Left ventricle myocardium inferior (tissue), 1 donor: ENCODE measurements at places on chromosomes 2 and 18.

GRCh38 chr2:28606986-28607441, 111.2 kb downstream of the PLB1 start:
- DNase-seq: no peak

- no peak for DNase-seq
These were observed 95.9 kb downstream of the DGKD start for GRCh38 chr2:233449921-233450863.

DNA sequence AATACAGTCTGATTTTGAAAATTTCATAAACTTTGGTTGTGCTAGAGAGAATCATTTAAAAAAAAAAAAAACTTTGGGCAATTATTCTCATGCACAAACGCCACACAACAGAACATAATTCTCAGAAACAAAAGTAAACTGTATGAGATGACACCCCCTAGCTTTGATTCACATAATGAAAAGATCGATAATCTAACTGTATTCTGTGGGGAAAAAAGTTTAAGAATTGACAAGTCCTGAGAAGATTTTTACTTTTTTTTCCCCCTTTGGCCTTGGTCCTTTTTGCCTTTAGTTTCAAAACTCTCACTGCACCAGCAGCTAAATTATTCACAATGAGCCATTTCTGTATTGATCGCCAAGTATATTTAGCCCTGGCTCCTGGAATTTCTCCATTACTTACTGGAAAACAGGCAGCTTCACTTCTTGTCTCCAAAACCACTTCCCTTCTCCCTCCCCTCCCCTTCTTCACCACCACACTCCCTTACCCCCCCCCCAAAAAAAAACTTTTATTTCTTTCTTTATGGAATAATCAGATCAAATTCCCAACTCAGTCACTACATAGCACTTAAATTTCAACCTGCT, 2.0 kb downstream of the IKZF2 start:
- DNase-seq: no peak

DNA sequence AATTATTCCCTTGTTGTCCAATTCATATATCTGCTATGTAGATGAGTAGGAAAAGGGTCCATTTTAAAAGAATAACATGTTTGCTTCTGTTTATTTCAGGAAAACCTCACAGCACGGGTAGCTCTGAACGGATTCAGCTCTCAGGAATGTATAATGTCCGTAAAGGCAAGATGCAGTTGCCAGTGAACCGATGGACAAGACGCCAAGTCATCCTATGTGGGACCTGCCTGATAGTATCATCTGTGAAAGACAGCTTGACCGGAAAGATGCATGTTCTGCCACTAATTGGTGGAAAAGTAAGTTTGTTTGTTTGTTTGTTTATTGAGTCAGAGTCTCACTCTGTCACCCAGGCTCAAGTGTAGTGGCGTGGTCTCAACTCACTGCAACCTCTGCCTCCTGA, 114.6 kb downstream of the PHLPP1 start:
- no peak for DNase-seq

DNA sequence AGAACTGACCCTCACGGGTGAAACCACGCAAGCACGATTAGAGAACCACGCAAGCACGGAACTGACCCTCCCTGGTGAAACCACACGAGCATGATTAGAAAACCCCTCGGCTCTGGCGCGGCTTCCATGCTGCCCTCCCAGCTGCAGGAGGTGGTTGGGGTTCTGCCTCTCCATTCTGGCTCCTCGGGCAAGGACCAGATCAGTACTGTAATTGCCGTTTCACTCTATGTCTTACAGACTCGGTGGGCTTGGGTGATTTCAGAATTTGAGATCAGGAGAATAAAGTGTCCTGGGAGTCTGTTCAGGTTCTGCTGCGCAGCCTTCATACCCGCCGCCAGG, 58.3 kb upstream of the KCNG2 start:
- DNase-seq: no peak

DNA sequence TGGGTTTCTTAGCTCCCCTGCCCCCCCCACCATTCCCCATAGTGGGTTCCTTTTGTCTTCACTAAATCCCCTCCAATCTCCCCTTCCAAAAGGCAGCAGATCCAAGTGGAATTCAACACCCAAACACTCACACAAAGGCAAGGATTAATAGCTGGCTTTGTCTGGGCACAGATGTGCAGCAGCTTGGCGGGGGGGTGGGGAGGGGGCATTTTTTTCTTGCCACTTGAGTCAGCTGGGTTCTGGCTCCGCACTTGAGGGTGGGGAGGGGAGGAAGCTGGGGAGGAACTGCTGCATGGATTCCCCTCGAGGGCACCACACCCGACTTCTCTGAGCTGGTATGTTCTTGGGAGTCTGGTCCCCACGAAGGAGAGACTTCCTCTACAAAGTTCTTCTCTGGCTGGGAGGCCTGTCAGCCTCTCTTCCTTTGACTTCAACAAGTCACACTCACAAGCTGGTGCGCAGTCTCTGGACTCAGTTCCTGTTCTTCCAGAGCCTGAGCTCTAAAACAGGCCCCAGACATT, 36.0 kb downstream of the SERTAD2 start:
- DNase-seq: no peak

DNA sequence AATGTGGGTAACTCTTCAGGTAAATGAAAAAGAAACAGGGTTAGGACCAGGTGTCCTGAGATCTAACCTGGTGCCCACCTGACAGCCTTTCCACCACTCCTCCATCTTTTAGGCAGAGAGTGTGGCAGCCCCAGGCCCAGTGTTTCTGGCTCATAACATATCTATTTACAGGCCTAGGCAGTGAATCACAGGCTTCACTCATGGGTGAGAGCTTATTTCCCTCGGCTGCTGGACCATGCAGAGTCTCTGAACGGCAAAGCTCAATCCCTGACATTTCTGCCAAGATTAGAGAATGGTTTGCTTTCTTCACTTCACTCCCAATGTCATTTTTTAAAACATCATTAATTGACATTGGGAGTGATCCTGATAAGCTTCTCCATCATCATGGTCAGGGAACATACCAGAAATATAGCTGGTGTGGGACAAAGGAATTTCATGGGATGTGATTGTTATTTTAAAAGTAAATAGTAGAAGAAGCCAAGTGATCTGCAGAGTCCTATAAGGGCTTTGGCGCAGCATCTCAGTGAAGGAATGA, 323.9 kb downstream of the SETBP1 start:
- DNase-seq: no peak

DNA sequence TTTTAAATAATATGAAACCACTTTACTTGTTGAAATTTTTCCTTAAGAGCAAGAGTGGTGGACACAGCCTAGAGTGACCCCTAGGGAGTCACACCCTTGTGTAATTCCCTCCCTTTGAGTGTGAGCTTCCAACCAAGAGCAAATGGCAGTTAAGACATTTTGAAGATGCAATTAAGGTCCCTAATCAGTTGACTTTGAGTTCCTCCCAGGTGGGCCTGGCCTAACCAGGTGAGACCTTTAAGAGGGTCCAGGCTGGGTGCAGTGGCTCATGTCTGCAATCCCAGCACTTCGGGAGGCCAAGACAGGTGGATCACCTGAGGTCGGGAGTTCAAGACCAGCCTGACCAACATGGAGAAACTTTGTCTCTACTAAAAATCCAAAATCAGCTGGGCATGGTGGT, 143.5 kb upstream of the PID1 start:
- DNase-seq: no peak

DNA sequence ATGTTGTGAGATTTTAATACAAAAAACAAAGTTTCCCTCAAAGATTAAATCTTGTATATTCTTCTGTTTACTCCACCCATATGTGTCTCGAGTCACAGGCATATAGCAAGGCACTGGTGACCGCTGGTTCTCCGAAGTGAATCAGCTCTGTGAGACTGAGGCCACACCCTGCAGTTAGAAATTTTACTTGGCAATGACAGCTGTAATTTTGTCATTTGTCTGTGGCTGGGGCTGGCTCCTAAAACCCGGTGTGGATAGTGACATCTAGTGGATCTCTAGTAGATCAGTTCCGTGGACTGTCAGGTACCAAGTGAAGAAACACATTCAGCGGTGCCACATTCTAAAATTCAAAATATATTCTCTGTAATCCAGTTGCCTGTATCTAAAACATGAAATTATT, 278.0 kb downstream of the NEDD4L start:
- DNase-seq: peak; percentile 41

- DNase-seq: no peak
These were observed 196.4 kb downstream of the HRH4 start for GRCh38 chr18:24656551-24657443.

- no peak for DNase-seq
These were observed 362.6 kb upstream of the SMIM21 start for GRCh38 chr18:75790111-75790510.

- DNase-seq: peak; percentile 47
These were observed 19.1 kb downstream of the CAPG start for GRCh38 chr2:85390941-85391669.

DNA sequence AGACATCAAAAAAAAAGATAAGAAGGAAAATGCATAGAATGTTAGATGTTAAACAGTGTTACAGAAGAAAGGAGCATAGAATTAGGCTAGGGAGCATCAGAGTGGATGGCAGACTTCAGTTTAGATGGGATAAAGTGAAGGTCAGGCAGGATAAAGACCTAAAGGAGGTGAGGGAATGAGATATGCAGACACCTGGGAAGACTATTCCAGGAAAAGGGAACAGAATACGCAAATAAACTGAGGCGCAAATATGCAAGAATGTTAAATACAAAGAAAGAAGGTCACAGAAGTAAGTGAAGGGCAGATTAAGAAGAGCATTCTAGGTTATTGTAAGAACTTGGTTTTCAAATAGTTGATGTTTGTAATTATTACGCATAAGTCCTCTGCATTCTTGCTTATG, 116.3 kb upstream of the REG3A start:
- DNase-seq: no peak

DNA sequence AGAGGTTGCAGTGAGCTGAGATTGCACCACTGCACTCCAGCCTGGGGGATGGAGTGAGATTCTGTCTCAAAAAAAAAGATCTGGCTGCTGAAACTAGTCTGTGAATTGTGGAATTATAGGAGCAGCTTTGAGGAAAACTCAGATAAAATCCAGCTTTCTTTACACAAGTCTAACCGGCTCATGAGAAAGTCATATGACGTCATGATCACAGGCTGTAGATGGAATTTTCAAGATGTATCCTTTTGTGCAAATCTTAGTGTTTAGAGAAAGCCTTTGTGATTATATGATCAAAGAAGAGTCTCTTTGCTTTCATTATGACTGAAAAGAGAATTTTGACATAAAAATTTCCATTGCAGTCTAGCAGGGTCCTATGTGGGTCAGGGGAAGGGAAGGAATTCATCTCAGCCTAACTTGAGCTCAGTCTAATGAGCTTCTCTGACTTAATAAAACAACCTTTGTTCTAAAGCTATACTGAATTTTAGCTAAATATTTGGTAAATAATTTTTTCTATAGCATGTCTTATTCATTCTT, 90.2 kb upstream of the NCK2 start:
- DNase-seq: no peak

GRCh38 chr2:7748717-7749415, 831.7 kb downstream of the RNF144A start:
- DNase-seq: no peak

DNA sequence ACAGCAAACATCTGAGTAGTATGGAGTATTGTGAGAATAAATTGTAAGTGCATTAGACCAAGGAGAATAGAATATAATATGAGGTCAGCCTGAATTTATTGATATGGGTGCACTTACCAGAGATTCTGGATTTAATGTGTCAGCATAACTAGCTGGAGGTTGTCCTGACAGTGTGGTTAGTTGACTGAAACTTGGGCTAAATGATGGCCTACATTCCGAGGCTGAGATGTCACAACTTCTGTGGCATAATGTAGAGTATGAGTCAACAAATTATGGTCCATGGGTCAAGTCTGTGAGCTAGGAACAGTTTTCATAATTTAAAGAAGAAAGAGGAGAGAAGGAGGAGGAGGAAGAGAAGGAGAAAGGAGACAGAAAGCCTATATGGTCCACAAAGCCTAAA, 127.6 kb downstream of the QPCT start:
- no peak for DNase-seq

DNA sequence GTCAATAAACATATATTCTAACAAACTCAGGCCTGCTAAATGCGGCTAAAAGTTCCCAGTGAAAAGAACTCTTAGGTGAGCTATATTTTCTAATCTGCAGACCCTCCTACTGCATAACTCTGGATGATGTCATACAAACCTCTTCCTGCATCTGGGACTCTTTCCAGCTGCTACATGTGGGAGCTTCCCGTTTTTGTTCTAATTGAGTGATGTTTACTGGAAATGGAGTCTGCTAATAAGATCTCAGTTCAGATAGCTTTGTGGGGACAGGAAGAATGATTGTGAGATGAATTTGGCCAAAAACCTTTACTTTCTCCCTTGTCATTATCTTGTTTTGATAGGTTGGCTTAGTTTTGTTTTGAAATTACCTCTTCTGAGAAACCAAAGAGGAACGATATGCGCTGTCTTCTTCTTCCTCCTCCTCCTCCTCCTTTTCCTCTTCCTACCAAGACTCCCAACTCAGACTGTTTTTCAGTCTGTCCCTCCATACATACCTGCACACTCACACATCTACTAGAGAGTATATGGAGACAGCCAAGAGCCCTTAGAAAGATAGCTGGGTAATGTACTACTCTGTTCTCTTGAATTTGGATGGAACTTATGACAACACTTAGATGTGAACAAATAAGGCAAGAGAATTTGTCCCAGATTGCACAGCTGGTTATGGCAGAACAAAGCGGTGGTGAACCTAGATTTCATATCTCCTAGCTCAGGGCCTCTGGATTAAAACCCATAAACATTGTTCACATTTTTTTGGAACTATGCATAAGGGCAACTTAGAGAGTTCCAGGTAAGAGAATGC, 39.8 kb upstream of the AAK1 start:
- no peak for DNase-seq

- DNase-seq: peak; percentile 70
These were observed 73.2 kb downstream of the LRRFIP1 start for GRCh38 chr2:237700512-237701032.

DNA sequence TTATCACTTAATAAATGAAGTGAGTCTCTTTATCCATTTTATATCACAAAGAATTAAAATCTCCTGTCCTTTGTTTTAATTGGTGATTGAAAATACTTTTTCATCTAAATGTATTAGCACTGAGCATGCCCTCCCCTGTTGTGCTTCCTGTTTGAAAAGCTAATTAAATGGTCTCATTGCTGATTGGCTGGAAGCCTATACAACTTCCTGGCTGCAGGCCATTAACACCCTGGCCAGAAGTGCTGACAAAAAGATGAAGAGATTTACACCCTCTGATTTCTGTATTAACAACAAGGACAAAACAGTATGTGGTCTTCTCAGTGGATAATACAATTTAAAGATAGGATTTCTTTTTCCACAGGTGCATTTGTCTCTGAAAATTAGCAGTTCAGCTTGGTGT, 548.0 kb downstream of the DCC start:
- DNase-seq: no peak

GRCh38 chr2:7648221-7648795, 731.1 kb downstream of the RNF144A start:
- no peak for DNase-seq

GRCh38 chr18:63197246-63197869, 122.2 kb downstream of the BCL2 start:
- no peak for DNase-seq

DNA sequence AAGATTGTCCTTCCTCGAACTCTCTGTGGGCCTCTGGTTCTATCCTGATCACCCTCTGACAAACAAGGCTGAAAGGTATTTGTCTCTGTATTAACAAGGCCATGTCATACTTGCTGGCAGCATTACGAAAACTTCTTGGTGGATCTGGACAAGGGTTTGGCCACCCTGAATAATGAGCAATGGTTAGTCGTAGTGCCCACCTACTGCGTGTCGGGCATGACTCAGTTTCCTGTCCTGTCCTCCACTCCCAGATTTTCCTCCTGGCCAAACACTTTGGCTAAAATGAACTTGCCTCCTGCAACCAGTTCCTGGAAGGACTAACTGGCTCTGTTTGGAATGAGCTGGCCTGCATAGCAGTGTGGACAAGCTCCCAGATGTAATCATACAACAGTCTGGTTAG, 198.5 kb upstream of the SMIM21 start:
- no peak for DNase-seq

GRCh38 chr2:205903549-205904129, 182.3 kb downstream of the INO80D start:
- DNase-seq: no peak
